ENCODE measurements at places on chromosomes 5 and 9. TPM values are rescaled to one million over a fixed set of nuclear protein-coding genes. Genes with fewer than 3 reads are reported as not detected.

Gene PCDH12
- total RNA-seq, result 1.3 TPM

Gene GRIN1
- total RNA-seq, result not detected

Gene AK8
- 0.36 TPM for total RNA-seq

Gene FOXI1
- not detected for total RNA-seq

DNA sequence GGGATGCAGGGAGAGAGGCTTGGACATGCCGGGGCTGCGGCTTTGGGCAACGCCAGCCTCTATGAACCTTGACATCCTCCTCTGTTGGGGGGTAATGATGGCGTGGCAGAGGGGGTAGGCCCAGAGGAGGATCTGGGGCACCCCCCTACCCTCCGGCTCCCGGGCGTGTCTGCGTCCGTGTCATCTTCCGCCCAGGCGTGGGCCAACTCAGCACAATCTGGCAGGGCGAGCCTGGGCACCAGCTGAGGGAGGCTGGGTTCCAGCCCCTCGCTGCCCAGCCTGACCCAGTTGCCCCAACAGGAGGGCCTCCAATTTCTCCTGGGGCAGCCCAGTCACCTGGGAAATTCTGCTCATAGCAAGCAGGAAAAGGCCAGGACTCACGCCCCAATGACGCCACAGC lies 62.9 kb upstream of the IL17B start:
- DNase-seq, result no peak

DNA sequence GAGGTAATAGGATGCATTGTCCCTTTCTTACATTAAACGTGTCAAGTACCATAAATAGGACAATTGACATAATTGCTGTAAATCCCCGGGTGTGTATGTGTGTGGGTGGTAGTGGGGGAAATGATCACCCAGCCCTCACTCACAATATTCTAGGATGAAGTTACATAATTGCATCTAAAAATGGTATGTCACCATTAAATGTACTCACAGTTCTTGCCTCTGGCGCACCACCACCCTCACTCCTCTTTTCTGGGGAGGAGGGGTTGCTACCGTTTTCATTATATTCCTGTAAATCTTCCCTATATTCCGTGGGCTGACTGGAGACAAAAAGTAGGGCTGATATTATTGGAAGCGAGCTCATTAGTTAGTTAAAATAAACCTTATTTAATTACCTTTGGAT lies 563.8 kb downstream of the TLR4 start:
- DNase-seq, result no peak

- DNase-seq, result no peak
Measured at GRCh38 chr5:69519285-69519684, 26.7 kb downstream of the OCLN start.

DNA sequence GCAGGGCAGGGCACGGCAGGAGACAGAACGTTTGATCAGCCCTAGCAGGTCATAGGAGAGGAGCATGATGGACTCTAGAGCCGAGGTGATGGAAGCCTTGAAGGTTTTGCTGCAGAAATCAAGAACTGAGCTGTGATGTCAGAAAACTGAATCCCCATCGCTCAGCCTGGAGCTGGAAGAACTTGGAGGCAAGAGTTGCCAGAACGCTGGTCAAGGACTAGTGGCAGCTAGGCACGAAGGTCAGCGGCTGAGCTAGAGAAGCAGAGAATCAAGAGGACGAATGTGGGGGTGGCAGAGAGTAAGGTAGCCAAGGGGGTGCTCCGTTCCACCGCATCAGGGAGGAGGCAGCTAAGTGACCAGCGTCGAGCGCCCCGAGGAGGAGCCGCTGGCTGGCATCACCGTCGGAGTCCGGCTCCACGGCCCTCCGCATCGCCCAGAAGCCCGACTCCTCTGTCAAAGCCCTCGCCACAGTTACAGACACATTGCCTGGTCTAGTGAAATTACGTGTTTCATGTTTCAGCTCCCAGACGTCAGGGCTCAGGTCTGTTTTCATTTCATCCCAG lies 1.2 kb upstream of the GALNT10 start:
- no peak for DNase-seq

GRCh38 chr5:13957032-13957645 lies 12.7 kb upstream of the DNAH5 start:
- DNase-seq, result no peak

GRCh38 chr5:4984461-4984860 lies 155.7 kb upstream of the ADAMTS16 start:
- no peak for DNase-seq

GRCh38 chr9:132903574-132904492 lies 25.1 kb downstream of the SPACA9 start:
- no peak for DNase-seq

GRCh38 chr5:39164016-39164415 lies 55.3 kb downstream of the FYB1 start:
- DNase-seq, result peak; percentile 45

- DNase-seq, result no peak
Measured at GRCh38 chr9:132912131-132912530, 32.3 kb downstream of the TSC1 start.

- no peak for DNase-seq
Measured at GRCh38 chr9:78698371-78698770, 401.4 kb downstream of the PSAT1 start.

DNA sequence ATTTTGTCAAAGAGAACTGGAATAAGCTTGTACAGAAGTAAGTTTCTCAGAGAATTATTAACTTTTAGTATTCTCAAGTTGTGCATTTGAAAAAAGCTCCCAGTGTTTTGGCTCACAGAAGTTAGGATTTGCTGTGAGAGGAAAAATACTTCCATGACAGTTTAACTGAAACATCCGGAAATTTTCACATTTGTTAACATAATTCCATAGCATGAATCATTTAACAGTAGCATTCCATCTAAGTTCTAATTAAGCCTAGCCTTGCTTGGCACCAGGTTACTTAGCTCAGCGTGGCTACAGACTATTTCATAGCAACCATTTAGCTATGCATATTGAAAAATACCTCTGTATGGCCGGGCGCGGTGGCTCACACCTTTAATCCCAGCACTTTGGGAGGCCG lies 90.8 kb downstream of the LNPEP start:
- DNase-seq, result no peak

- DNase-seq, result no peak
Measured at GRCh38 chr5:108541836-108542235, 159.9 kb upstream of the FBXL17 start.

DNA sequence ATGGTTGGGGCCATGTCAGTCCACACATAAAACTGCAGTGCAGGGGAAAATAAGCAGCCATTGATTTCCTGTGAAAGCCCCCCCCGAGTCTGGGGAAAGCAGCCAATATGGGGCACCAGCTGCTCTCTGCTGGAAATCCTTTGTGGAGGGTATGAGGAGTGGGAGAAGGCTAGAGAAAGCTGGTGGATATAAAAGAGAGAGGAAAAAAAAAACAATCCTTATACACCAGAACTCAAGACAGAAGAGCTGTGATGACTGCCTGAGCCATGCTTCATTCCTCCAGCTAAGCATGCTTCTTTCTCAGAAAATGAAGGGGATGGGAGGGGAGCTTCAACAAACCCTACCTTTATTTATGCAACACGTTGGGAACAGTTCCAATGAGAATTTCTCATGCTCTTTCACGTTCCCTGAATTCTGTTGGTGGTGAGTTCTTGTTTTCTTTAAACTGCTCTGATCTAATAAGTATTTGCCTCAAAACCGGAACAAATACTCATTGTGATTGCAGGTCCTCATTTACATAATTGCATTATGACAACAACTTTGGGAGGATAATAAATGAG lies 688.0 kb upstream of the SEMA6A start:
- no peak for DNase-seq

DNA sequence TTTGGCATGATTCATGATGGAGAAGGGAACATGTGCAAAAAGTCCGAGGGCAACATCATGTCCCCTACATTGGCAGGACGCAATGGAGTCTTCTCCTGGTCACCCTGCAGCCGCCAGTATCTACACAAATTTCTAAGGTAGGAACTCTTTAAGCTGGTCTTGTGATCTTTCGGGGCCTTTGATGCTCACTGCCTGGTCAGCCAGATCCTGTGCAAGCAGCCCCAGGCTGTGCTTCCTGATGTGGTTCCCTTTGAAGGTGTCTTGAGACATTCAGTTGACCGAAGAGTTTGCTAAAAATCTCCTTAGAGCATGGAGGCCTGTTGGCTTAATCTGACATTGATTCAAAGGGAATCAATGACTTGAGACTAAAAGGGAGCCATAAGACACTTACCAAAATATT lies 60.0 kb downstream of the ADAMTS16 start:
- no peak for DNase-seq

GRCh38 chr9:892123-892522 lies 50.6 kb downstream of the DMRT1 start:
- DNase-seq, result no peak

DNA sequence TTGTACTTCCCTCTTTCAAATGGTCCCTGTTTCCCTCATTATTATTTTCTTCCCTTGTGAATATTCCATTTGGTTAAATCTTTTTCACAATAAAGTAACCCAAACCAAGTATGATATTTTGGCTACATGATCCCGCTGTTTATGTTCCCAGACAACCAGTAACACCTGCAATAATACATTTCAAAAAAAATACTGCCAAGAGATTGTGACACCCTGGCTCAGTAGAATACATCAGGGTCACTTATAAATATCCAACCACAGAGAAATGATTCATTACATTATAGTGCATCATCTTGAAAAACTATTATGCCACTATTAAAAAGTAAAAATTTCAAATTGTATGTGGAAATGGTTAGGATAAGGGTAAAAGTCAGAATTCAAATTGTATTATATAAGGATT lies 7.2 kb upstream of the OXCT1 start:
- no peak for DNase-seq

DNA sequence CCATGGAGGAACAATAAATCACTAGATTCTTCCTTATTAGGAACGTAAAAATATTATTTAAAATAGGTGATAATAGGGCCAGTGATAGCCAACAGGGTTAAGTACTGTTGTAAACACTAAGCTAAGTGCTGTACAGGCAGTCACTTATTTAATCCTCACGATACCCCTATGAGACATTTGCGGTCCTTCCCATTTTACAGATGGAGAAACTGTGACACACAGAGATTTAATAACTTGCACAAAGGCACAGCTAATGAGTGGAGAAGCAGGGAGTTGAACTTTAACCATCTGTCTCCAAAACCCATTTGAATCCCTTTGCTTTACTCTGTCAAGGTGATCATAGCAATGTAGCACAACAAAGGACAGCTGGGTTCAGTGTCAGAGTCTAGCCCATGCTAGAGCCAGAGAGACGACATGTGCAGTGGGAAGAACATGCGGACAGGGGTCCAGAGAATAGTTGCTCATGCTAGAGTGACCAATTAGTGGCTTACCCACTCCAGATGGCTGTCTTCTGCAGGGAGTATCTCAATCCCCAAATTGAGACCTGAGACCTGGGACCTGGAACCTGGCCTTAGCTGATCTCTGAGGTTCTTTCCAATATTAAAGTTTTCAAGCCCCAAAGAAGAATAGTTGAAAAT lies 28.9 kb downstream of the STXBP1 start:
- no peak for DNase-seq

- DNase-seq, result no peak
Measured at GRCh38 chr9:107316795-107317661, 33.9 kb downstream of the RAD23B start.

- no peak for DNase-seq
Measured at GRCh38 chr5:171707442-171707792, 78.2 kb upstream of the SMIM23 start.

GRCh38 chr9:91985692-91986091 lies 35.7 kb upstream of the ROR2 start:
- DNase-seq, result no peak

DNA sequence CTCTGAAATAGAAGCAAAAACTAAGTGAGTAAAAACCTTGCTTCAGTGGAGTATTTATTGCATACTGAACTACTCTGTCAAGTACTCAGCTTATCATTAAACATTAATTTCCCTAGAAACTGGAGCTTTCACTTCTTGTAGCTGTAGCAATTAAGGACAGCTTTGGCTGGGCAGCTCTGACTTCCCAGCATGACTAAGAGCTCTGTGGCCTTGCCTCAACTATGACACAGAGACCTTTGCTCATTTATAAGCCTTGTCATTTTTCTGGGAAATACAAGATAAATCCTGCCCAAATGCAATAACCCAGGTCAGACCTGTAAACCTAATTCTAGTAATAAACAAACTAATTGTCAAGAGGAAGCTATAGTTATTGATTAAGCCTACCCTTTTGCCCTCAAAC lies 65.4 kb upstream of the STK32A start:
- no peak for DNase-seq

GRCh38 chr9:122091682-122092592 lies 1.2 kb downstream of the TTLL11 start:
- no peak for DNase-seq

DNA sequence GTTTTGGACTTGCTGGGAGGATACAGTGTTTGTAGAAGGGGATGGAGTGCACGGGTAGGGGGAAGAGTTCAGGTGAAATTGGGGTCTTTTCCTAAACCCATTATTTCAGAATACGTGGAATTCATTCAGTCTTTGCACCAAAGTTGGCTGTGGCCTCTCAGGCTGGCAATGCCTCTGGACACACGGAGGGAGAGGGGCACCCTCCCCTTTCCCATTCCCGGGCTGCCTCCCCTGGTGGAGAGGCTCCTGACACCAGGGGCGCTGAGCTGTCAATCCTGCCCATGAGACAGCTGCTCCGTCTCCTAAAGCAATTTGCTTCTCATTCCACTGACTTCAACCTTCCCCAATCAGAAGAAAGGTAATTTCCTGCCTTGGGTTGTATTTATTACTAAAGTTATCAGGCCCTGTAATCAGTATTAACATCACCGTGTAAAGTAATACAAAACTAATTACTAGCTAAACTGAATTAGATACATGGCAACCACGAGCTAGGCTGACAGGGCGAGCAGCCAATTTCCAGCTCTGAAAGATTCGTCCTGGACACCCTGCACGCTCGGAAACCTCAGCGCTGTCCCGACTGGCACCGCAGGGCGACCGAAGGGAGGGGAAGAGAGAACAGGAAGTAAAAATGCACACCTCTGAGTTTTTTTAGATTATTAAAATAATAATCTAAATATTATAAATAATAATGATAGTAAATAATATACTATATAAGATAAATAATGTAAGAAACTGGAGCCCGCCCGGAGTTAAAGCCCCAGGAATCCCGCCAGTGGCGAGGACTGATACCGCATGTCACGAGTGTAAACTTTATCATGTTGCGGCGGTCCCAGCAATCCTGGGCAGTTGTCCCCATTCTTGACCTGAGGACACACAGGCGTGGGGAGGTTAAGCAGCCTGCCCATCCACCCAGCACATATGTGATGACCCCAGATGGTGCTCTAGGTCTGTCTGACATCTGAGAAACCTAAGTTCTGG lies 6.9 kb upstream of the OLFM1 start:
- no peak for DNase-seq

GRCh38 chr5:76180814-76181805 lies 97.9 kb downstream of the SV2C start:
- peak; percentile 3 for DNase-seq

GRCh38 chr9:14277244-14277643 lies 36.7 kb downstream of the NFIB start:
- no peak for DNase-seq
